ENCODE measurements at places on chromosomes 1 and 21.
A peak's percentile ranks its signal among the peaks of the same experiment; 100 is the strongest.

DNA sequence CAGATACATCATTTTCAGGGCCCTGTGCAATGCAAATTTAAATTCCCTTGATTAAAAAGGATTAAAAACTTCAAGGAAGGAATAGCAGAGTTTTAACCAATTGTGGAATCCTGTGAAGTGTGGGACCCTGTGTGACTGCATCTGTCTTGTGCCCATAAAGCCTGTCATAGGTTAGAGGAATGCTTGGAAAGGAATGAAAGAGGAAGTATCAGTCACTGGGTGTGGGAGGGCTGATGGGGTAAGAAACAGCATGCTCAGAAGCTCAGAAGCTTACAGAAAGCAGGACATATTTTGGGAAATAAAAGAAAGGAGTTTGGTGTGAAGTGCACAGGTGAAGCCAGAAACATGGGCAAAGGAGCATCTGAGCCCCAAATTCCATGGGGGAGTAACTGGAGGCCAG lies 150.8 kb upstream of the ETV3 start:
- no peak for DNase-seq

DNA sequence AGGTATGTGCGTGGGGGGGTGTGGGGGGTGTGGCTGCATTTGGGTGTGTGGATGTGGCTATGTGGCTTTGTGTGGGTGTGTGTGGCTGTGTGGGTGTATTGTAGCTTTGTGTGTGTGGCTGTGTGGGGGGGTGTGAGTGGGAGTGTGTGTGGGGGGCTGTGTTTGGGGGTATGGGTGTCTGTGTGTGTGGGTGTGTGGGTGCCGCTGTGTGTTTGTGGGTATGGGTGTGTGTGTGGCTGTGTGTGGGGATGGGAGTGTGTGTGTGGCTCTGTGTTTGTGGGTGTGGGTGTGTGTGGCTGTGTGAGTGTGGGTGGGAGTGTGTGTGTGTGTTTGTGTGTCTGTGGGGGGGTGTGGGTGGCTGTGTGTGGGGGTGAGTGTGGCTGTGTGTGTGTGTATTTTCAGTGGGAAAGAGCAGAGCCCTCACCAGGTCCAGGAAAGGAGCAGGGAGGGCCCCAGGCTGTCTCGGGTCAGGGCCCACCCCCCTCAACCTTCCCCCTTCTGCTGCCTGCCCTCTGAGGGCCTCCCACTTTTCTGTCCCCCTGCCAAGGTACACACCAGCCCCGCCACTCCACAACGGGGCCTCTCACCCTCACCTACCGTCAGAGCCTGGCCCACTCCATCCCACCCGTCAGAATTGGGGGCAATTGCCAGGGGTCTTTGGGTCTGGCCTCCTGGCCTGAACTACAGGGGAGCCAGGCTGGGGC lies 1.9 kb upstream of the COL8A2 start:
- DNase-seq: no peak

DNA sequence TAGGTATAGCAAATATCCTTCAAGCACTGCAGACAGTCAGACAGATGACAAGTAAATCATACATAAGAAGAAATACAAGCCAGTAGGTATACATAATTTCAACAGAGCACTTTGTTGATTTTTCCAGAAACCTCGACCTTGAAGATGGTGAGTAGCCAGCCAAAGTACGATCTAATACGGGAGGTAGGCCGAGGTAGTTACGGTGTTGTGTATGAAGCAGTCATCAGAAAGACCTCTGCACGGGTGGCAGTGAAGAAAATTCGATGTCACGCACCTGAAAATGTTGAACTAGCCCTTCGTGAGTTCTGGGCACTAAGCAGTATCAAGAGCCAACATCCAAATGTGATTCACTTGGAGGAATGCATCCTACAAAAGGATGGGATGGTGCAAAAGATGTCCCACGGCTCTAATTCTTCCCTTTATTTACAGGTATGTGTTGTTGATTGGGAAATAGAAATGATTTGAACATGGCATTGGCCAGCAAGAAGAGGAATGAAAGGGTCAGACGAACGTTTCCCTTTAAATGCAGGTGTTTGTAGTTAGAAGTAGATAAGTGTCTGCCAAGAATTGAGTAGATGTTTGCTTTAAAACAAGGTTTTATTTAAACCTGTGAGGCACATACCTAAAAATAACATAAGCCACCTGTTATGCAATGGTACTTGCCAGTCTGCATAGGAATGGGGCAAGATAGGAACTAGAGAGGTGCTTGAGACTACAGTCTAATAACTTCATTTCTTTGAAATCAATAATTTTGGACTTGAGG lies 2.7 kb downstream of the PDIK1L start:
- DNase-seq: no peak

GRCh38 chr1:82343381-82343780 lies 542.6 kb downstream of the ADGRL2 start:
- DNase-seq: no peak

- no peak for DNase-seq
Measured at GRCh38 chr1:185965870-185966269, 231.7 kb downstream of the HMCN1 start.

GRCh38 chr1:33823830-33824229 lies 40.0 kb upstream of the HMGB4 start:
- DNase-seq: no peak

- DNase-seq: no peak
Measured at GRCh38 chr1:30513396-30514136, 209.8 kb downstream of the MATN1 start.

- DNase-seq: no peak
Measured at GRCh38 chr1:224331824-224332223, 1.9 kb upstream of the NVL start.

- no peak for DNase-seq
Measured at GRCh38 chr1:203593723-203594122, 32.9 kb upstream of the ATP2B4 start.

DNA sequence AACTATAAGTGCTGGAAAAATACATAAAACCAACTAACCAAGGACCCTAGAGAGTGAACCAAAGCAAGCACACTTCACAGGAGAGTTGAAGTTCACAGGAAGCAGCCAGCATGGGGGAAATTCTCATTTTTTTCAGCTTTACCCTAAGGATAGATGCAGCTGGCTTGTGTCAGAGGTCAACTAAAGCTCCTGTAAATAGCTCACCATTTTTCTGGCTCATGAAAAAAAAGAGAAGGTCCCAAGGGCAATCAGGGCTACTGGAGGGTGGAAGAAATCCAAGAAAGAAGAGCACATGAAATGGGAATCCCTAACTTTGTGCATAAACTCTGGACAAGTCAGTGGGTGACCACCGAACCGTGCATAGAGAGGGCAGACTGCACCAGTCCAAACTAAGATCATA lies 58.3 kb downstream of the KCNJ15 start:
- DNase-seq: no peak

DNA sequence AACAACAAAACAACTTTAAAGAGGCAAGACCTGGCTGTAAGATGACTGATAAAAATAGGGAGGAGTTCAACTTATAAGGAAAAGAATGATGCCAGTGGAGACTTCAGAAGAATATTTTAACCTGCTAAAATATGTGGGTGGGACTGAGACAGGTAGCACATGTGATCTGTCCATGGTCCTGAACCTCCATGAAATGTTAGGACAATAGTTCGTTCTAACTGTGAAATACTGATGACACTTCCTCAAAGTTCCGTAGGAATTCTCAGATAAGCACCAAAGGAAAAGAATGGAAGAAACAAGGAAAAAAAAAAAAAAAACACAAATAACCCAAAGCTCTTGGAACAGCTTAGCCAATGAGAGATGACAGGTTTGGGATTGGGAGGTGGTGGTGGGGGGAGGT lies 44.7 kb downstream of the CDC42BPA start:
- DNase-seq: no peak

DNA sequence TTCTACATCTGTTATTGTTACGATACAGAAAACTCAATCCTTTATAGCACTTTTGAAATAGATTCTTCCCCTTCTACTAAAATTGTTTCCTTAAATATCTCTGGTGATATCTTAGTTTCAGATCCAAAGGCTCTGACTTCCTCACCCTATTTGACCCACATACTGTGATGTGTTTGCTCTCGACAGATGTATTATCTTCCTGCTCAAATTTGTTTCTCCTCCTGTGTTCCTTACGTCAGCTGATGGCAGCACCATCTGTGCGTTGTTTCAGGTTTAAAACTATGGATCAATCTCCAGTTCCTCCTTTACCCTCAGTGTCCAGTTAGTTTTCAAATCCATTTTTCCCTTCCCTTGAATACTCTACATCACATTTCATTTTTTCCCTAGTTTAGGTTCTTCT lies 274.4 kb downstream of the RYR2 start:
- no peak for DNase-seq

GRCh38 chr1:109371341-109371739 lies 26.4 kb downstream of the SORT1 start:
- no peak for DNase-seq

DNA sequence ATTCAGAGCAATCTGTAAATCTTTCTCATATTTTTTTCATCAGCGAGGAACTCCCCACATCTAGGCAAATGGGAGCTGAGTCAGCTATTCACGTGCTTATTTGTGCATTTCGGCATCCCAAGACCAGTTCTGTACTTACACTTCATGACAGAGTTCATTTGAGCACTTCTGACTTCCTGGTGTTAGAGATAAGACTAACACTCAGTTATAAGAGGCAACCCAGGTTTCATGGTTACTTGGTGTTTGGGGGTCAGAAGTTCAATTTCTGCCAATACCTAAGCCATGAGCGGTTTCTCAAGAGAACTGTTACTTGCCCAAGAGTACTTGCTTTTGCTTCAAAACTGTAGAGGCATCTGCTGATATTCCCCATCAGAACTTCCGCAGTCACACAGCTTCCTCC lies 24.1 kb upstream of the DESI2 start:
- DNase-seq: no peak

DNA sequence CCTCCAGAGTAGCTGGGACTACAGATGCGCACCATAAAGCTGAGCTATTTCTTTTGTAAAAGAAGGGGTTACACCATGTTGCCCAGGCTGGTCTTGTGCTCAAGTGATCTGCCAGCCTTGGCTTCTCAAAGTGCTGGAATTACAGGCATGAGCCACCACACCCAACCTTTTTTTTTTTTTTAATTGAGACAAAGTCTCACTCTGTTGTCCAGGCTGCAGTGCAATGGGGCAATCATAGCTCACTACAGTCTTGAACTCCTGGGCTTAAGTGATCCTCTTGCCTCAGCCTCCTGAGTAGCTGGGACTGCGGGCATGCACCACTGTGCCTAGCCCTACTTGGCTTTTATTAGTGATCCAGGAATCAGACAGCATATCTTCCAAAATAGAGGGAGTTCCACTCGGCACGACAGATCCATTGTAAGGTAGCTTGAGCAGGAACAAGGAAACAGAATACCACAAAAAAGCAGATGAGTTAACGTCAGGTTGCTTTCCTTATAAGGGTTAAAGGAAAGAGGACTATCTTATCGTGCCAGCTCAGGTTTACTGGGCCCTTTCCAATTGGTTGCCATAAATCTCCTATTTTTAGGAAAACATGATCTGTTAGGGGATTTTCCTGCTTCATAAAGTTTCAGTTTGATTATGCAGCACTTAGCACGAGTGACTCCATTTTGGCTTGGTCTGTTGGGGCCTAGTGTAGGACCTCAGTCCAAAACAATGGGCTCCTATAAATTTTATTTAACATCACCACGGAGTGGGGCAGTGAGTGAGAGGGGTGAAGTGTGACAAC lies 45.2 kb downstream of the NENF start:
- no peak for DNase-seq

DNA sequence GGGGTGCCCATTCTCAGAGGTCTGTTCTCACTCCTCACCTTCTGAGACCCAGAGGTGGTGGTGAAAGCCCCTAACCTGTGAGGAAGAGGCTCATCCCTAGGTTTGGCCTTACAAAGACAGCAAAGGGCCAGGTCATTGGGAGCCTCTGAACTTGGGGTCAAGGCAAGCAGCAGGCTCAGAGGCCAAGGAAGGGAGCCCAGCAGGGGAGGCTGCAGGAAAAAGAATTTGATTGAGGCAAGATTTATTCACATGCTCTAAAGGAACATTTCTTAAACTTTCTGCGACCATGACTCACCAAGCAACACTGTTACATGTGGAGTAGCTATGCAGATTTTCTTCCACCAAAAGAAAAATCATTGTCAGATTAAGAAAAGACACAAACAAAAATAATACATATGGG lies 132.5 kb upstream of the SYT6 start:
- DNase-seq: no peak

GRCh38 chr1:162994921-162995320 lies 74.2 kb upstream of the RGS4 start:
- no peak for DNase-seq

- no peak for DNase-seq
Measured at GRCh38 chr1:152577168-152577567, 3.1 kb downstream of the LCE3D start.

- DNase-seq: no peak
Measured at GRCh38 chr1:166233750-166234366, 67.1 kb upstream of the FAM78B start.

GRCh38 chr1:2178875-2179274 lies 15.7 kb downstream of the FAAP20 start:
- no peak for DNase-seq

GRCh38 chr21:45031571-45032191 lies 42.7 kb upstream of the ADARB1 start:
- DNase-seq: no peak

DNA sequence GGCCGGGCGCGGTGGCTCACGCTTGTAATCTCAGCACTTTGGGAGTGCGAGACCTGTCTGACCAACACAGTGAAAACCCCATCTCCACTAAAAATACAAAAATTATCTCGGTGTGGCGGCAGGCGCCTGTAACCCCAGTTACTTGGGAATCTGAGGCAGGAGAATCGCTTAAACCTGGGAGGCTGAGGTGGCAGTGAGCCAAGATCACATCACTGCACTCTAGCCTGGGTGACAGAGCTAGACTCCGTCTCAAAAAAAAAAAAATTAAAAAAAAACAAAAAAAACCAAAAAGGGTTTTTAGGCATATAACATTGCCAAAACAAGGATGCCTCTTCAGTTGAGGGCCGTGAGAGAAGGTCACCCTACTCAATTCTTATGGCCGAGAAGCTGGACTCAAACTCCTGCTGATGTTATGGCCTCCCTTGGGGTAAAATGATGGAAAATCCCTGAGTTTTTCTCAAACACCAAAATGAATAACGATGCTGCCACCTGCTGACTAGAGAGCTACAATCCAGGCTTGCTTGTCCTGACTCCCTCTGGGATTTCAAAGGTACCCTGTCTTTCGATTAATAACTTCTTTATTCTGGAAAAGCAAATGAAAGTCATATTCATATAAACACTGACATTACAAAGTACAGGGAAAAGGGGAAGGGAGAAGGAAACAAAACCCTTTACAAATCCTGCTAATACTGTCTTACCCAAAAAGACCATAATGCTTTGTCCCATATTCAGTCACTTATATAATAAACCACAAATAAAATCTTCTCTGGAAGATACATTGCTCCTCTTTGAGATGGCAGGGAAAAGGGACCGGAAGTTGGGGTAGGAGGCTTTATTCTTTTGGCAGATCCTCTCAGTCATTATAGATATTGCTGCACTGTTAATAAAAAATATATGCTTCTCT lies 10.7 kb downstream of the RAB42 start:
- DNase-seq: peak; percentile 42

Data from AG04449 (cell line).